ENCODE measurements at places on chromosomes 1 and 21.

DNA sequence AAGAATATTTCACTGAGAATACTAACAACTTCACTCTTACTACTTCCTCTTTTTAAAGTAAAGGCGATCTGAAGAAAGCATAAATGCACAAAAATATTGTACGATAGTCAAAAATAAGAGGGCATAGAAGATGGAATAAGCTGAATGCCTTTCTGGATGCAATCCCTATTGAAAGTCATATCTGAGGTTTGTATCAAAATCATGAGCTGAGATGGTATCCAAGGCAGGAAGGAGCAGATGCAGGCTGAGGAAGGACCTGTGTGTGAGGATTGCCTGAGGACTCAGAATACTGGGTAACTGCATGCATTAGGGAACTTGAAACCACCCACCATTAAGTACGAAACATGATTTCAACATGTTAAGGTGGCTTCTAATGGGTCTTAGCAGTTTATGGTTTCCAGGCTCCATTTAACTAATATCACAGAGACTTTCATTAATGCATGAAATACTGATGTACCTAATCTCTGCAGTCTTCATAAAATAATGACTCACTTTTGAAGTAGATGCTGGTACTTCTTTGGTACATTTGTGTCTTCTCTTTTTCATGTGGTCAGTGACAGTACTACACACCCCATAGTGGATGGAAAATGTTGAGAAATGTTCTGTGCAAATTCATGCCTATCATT is 29.6 kb upstream of the RGS1 start:
- ATAC-seq = peak; percentile 13

DNA sequence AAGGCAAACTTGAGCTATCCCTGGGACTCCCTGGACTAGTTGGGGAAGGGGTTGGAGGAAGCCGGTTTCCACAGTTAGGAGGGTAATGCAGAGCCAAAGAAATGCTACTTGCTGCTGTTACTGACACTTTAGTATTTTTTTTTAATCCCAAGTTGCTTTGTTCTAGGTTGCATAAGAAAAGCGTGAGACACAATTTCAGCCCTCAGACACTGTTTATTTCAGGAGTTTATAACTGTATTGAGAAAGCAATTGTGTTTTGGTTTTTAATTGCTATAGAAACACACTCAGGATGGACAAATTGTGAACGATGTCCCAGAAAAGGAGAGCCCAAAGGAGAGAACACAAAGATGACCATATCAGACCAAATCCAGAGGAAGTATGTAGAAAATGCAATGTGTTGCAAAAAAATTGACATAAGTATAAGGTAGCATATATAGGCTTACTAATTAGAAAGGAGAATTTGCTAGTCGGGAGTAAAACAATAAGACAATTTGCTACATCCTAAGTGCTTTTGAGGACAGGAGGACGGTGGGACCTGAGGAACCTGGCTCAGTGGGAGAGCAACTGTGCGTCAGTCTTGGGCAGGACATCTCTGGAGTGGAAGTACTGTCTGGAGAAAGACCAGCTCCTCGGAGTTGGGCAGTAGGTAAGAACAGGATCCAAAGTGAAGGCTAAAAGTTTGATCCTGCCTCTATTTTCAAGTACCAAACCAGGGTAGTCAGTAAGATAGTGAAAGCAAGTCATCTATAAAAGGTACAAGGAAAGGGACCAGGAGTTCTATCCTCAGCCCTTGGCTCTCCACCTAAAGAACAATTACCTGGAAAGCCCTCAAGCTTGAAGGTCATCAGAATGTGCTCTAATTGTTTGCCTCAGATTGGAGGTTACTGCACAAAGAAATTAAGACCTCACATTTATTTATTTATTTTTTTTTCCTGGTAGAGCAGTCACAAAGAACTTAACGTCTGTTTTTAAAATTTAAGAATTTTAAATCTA is 39.9 kb downstream of the DIPK1A start:
- no peak for ATAC-seq

DNA sequence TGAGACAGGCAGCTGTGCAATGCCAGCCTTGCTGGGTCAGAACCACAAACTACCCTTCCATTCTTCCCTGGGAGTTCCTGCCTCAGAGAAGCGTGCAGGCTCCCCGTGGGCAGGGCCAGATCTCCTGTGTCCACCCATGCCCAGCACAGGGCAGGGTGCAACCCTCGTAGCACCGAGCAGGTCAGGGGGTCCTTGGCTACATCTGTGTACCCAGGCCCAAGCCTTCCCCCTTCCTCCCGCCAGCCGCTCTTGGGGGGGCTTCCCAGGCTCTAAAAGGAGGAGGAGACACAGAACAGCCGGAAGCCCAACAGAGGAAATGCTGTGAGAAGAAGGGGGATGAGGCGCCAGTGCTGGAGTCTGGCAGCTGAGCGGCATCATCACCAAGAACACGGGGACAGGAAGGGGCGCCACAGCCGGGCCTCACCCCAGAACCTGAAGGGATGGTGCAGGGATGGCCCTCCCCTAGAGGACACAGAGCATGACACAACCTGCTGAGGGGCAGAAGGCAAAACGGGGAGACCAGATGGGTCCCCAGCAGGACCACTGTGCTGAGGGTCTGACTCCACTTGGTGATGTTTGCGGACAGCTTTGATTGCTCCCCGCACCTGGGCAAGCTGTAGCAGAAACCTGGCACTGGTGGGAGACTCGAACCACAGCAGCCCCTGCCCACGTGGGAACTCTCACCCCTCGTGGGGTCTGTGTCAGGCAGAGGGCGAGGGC is 233.2 kb downstream of the NPHP4 start:
- no peak for ATAC-seq

- peak; percentile 82 for ATAC-seq
Measured at GRCh38 chr21:25171438-25171837, 435.8 kb downstream of the MRPL39 start.

DNA sequence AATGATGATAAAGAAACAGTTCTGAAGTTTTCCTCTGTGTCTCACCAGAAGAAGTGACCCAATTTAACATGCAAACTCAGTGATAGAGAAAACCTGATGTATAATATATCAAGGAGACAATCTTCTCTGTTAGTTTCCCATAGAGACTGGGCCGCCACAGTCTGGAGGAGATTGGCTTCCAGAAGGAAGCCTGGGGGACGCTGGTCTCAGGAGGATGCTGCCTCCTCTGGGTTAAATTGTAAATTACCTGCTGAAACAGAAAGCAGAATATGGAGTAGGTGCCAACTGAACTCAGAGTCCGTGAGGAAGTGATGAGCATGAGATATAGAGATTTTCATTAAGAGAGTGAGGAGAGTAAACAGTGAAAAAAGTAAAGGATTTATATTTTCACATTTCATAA is 15.8 kb downstream of the OR14I1 start:
- ATAC-seq = peak; percentile 80

DNA sequence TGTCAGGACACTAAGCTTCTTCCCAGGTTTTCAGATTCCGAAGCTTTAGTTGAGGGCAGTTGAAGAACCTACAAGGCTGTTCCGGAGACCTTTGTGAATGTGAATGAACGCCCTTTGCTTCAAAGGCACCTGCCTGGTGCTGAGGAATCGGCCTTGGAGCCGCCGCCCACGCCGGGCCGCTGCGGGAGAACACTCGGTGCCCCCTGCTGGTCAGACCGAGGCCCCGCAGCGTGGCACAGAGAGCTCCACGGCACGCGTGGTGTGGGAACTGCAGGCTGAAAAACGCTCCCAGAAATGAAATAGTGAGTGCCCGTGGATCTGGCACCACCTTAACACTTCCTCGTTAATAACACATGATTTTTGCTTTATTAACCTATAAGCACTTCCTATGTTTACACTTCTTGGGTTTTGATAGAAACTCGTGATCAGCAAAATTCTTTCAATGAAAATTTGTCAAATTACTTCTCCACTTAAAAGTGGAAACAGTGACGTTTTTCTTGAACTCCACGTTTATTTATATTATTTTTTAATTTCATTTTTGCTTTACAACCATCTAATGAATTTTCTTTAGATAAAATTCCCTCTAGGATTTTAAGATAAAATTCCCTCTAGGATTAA is 460.6 kb downstream of the DSCAM start:
- no peak for ATAC-seq

GRCh38 chr1:203891950-203892349 is 30.6 kb downstream of the SNRPE start:
- no peak for ATAC-seq

- no peak for ATAC-seq
Measured at GRCh38 chr1:5351366-5351765, 640.9 kb downstream of the NPHP4 start.

GRCh38 chr1:68119445-68119844 is 69.0 kb upstream of the DIRAS3 start:
- no peak for ATAC-seq

DNA sequence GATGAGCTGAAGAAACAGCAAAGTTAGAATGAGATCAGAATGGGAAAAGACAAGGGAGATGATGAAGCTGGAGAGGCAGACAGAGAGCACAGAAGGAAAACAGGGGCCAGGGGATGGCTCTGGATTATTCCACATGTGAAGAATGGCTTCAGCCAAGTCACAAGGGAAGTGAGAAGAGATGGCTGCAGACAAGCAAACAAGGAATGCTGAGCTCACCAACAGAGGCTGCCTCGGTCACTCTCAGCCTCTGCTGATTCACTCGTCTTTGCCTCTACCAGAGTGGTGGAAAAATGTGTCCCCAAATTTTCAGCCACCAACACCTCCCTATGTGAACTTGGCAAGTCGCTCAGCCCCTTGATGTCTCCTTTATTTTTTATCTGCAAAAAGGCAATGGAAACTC is 46.7 kb downstream of the TRABD2B start:
- ATAC-seq = no peak

- no peak for ATAC-seq
Measured at GRCh38 chr1:34354367-34354766, 177.7 kb downstream of the C1orf94 start.

- ATAC-seq = no peak
Measured at GRCh38 chr1:209041927-209042326, 541.6 kb upstream of the CAMK1G start.

DNA sequence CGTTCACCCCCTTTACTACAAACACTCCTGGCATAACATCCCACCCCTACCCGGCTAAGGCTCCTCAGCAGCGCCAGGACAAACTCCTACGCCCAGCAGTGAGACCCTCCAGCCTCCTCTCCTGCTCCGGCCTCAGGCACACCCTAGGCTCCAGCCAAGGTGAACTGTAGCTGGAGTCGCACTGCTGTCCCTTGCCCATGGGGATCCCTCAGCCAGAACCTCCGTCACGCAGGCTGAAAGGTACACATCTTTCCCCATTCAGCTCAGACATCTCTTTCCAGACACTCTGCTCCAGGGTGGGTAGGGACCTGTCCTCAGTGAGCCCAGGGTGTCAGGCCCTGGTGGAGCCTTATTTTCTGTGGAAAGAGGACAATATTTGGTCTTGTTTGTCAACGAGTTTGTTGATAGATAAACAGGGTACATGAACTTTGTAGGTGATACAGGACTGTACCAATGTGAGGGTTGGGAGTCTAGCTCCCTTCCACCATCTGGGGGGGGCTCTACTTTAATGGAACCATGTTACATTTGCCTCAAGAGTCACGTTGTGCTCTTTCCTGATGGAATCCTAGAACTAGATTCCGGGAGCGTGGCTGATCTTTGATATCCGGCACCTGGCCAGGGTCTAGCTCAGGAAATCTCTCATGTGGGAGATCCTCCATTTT is 56.5 kb upstream of the SSBP3 start:
- no peak for ATAC-seq

- peak; percentile 66 for ATAC-seq
Measured at GRCh38 chr21:15520811-15521643, 208.8 kb upstream of the USP25 start.

DNA sequence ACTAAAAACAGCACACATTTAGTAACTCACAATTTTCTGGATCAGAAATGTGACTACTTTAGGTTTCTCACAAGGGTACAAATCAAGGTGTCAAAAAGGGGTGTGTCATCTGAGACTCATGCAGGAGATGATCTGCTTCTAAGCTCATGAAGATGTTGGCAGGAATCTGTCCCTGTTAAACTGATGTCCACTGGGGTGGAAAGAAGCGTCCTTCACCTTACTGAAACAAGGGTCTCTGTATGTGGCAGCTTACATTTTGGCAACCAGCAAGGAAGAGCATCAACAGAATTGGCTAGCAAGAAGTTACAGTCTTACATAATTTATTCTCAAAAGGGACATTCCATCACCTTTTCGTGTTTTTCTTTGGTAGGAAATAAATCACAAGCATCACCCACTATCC is 1223.8 kb downstream of the AMY1C start:
- no peak for ATAC-seq

DNA sequence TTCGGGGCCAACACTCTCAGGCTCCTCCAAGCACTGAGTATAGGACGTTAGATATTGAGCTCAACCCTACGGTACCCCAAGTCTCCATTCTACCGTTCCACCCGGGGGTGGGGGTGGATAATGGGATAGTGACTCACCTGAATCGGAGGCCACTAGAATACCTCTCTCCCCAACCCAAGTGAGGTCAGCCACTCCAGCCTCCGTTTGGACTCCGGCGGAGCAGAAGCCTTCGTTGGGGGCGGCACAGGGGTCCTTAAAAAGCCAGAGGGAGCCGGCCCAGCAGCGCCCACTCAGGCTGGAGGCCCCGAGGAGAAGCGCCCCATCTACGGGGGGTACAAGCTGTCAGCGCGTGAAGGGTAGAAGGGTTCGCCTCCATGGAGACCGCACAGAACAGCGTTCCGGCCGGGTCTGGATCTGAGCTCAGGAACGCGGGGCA is 556 bp downstream of the WDR77 start:
- peak; percentile 14 for ATAC-seq

DNA sequence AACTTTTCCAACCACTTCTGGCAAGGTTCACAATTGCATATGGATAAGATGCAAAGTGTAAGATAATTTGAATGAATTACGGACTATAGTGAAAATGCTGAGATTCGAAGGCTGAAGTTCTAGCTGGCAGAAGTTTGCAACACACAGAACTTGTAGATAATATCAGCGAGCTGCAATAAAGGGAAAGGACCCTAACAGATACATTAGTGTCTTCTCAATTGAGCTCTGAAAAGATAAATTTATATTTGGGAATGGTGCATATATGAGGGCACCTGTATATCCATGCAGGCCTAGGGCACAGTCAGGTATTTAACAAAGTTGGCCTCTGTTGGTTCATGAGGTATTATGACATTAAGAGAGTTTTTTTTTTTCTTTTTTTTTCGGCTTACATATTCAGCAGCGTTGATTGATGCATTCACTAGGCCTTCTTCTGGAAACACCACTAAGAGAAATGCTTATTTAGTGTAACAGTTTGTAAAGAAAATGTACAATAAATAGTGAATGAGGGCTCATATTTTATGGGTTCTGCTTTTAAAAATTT is 2.2 kb downstream of the NFIA start:
- ATAC-seq = no peak

- no peak for ATAC-seq
Measured at GRCh38 chr1:82398357-82398756, 597.6 kb downstream of the ADGRL2 start.

DNA sequence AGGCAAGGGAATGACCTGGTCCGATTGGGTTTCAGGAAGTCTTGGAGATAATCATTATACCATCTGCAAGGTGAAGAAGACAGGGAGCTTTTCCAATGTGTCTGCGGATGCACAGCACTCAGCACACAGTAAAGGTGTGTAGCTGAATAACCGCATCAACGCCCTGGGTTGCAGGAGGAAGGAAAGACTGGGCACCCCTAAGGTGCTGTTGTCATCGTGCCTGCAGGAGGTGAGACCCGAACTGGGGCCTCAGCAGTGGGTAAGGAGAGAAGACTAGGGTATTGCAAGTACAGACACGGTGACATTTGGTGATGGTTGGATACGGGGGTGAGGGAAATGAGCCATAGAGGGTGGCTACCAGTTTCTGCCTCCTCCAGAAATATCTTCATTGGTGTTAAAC is 1.1 kb upstream of the TRIM62 start:
- no peak for ATAC-seq

GRCh38 chr1:225509770-225510169 is 81.9 kb upstream of the LBR start:
- ATAC-seq = no peak
